ENCODE measurements at places on chromosomes 4 and X.

- no peak for DNase-seq
These were observed 2.2 kb downstream of the WFS1 start for GRCh38 chr4:6271701-6272465.

DNA sequence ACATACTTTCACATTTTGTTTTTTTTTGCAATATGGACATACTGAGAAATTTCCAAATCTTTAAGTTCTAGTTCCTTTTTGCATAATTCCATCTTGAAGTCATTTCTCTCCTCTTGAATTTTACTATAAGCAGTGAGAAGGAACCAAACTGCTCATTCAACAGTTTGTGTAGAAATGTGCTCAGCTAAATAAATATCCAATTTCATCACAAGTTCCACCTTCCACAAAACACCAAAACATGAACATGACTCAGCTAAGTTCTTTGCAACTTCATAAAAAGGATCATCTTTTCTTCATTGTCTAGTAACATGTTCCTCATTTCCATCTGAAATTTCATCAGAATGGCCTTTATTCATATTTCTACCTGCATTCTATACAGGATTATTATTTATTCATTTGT lies 77.3 kb upstream of the FGF13 start:
- DNase-seq = no peak

DNA sequence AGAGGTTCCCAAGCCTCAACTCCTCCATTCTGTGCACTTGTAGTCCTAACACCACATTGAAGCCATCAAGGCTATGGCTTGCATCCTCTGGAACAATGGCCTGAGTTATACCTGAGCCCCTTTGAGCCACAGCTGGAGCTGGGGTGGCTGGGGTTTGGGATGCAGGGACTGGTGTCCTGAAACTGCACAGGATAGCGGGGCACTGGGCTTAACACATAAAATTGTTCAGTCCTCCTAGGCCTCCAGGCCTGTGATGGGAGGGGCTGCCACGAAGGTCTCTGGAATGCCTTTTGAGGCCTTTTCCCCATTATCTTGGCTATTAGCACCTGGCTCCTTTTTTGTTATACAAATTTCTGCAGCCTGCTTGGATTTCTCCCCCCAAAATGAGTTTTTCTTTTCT lies 35.5 kb downstream of the CFAP299 start:
- DNase-seq = no peak

GRCh38 chrX:109600237-109600651 lies 24.7 kb downstream of the KCNE5 start:
- DNase-seq = no peak

DNA sequence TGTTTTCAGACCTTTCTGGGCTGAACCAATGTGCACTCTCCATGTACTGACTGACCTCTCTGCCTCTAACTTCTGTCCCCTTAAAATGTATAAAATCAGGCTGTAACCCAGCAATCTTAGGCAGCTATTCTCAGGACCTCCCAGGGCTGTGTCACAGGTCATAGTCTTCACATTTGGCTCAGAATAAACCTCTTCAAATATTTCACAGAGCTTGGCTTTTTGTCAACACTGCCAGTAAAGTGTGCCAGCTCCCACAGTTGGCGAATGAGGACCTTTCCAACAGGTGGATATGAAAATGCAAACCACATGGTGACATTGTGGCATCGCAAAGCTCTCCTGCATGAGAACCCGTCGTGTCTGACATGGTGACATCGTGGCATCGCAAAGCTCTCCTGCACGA lies 76.4 kb downstream of the ACOX3 start:
- no peak for DNase-seq

DNA sequence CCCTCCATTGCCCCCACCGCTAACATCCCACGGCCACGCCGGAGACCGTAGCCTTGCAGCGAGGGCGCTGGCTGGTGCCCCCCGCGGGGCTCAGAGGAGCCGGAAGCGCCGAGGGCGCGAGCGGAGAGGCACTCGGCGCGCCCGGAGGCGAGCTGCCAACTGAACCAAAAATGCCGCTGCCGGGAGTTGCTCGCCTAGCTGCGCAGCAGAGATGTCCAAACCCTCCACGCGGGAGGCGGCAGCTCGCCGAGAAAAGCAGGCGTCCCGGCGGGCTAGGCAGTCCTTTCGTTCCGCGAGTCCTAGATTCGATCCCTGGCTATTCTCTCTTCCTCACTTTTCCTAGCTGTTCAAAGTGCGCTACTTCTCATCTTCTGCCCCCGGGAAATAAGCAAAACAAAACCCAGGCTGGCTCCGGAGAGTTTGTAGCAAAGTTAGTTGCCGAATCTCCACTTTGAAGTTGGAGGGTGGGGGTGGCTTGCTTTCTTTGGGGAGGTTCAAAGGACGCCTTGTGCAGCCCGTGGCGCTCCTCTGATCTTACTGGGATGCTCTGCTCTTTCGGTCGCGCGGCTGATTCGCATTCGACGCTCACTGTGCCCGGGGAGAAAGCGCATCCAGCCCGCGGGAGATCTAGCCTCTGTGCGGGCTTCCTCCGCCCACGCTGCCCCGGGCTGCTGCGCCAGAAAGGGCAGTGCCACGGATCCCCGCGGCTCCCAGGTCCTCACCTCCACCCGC lies 723 bp downstream of the NKX6-1 start:
- no peak for DNase-seq

- no peak for DNase-seq
These were observed 885.0 kb upstream of the EPHA5 start for GRCh38 chr4:66555301-66555700.

DNA sequence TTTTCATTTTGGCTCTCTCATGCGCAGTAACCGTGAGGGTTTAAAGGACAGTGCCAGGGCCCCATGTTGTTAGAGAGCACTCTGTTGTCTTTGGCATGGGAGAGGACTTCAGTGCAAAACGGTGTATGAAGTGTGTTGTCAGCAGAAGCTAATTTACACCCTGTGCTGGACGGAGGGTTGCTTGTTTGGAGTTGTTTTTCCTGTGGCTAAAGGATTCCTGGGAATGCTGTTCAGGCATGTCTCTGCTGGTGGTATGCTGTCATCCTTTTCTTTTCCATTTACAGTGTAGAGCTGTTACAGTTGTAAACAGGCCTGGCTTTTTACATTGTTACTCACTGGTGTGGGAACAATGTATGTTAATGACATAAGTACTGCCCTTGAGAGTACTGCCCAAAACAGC lies 206.3 kb downstream of the CBR4 start:
- no peak for DNase-seq

- DNase-seq = no peak
These were observed 37.7 kb downstream of the FRYL start for GRCh38 chr4:48742412-48742811.

GRCh38 chrX:75957107-75957610 lies 172.1 kb upstream of the MAGEE2 start:
- no peak for DNase-seq

DNA sequence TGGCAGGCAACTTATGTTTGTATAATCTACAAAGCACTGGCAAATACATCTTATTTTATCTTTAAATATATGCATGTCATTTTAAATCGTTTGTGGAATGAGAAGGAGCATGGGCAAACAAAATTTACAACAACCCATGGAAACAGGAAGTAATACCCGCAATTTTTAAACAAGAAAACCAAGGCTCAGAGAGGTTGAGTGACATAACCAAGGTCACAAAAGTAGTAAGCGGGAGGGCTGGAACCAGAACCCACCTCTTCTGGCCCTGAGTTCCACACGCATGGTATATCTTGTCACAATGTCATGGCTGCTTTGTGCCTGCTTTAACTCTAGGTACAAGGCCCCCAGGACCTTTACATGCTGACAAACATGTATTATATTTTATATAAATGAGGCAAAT lies 52.9 kb downstream of the SLC7A11 start:
- DNase-seq = no peak

DNA sequence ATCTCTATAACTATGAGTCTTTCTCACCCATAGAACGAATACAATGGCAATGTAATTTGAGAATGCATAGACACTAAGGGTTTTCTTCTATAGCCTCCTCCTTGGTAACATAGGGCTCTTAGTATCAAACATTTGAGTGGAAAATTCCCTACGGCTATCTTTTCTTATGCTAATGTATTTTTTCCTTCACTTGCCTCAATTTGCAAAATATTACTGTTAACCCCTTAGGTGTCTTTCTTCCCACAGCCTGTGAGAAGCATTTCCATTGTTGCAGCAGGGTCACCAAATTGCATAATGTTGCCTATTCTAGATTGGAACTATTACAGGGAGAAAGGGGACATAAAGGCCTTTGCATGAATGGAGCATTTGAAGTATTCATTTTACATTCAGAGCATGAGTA lies 140.5 kb upstream of the RAPGEF2 start:
- DNase-seq = no peak

- DNase-seq = no peak
These were observed 39.7 kb upstream of the PROM1 start for GRCh38 chr4:16123356-16124084.

DNA sequence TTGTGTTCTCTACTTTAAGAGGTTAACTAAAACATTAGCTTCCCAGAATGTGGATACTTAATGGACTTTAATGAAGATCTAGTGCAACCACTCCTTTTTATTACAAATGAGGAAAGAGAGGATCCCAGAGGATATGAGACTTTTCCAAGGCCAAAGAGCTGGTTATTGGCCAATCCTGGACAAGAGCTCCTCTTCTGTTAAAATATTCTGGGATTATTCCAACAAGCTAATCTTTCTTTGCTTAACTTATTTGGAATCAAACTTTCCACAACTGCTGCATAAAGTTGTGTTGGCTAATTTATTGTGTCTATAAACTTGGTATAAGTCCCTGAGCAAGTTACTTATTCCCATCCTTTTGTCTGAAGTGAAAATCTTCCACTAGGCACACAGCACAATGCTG lies 174.2 kb upstream of the HCCS start:
- DNase-seq = no peak

GRCh38 chr4:104429150-104429741 lies 65.4 kb downstream of the CXXC4 start:
- DNase-seq = no peak

DNA sequence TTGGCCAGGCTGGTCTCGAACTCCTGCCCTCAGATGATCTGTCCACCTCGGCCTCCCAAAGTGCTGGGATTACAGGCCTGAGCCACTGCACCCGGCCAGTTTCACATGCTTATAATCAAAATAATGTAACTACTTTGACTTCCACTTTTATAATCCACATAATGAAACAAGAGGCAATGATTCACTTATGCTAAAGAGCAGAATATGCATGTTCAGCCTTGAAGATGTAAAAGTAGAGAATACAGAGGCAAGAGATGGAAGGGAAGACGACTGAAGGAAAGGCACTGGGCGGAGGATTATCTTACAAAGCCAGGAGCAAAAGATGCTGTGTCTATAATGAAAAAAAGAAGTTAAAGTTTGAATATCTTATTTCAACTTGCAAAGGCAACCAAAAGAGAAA lies 13.3 kb upstream of the ZNF518B start:
- DNase-seq = no peak

GRCh38 chr4:20487852-20488251 lies 212.4 kb upstream of the PACRGL start:
- no peak for DNase-seq

DNA sequence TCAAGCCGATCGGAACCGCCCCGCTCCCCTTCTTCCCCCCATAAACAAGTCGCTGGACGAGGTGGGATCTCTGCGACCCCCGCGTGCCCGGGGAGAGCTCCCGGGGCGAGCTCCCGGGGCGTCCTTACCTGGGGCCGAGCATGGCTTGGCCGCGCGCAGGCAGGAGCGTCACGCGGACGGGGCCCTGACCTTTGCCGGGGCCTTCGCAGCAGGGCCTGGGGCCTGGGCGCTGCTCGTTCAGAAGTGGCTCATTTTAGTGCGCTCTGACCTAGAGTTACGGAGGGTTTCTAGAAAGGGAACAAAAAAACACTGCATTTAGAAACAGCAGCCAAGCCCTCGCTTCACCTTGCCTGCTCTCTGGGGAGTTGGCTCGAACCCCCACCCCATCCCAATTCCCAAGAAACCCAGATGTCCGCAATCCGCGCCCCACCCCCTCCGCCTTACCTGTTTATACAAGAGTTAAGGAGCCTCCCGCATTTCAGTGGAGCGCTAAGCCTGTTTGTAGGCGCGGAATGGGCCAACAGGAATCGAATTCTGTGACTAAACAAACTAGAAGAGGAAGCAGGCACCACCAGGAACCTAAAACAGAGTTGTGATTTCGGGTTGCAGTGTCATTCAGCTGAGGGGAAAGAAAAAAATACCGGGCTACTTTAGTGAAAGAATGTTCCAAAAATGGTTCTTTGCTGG lies 814 bp upstream of the RBM47 start:
- no peak for DNase-seq

- no peak for DNase-seq
These were observed 551.4 kb downstream of the IQCM start for GRCh38 chr4:149264093-149264733.

DNA sequence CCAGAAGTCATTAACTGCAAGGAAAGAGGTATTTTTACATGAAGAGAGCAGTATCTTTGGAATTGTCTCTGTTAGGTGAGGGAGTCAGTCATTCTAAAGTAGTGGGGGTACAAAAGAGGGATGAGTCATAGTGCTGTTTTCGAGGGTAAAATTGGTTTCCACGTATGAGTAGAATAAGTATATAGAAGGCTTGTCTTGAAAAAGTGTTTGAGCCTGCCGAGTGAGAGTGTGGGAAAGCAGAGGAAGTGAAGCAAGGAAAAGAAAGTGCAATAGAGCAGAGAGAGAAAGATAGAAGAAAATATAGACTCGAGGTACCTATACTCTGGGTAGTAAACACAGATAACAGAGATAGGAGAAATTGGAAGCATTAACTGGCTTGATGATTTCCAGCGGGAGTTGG lies 696.4 kb downstream of the DMD start:
- DNase-seq = no peak

DNA sequence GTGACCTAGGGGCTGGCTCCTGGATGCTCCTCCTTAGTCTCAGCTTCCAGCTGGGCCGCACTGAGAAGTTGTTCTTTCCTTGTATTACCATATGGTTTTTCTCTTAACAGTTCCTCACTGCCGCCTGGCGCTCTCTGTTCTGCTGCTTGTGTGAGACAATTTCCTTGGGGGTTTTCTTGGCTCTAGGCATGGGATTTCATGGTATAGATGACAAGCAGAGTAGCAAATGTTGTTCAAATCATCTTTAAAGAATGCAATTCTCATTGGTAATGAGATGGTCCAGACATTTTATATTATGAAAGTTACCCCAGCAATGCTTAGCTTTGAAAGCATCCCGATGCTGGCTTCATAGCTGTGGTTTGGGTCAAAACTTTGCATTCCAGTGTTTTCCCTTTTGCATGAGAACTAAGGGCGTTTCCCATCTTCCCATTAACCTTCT lies 37.6 kb downstream of the SEPTIN11 start:
- DNase-seq = no peak

DNA sequence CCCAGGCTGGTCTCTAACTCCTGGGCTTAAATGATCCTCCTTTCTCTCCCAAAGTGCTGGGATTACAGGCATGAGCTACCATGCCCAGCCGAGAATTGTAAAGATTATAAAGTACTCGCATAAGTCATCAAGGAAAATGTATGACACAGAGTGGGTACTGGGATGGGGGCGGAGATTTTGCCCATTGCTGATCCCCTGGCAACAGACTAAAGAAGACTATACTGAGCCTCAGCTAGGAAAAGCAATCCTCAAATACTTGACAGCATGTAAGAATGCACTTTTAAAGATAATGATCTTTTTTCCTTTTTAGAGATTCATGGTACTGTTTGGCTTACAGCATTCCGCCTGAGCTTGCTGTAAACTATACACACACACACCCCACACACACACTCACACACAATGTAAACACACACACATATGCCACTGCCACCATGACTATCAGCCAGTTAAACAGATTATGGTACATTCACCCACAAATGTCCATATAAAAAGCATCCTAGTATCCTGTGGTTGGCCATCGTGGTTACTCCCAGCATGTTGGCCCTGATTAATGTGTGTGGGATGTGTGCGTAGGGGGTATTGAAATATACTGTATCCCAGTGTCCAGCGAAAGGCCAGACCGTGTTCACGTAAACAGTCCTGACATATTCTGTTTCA lies 113.0 kb downstream of the AMELX start:
- no peak for DNase-seq

GRCh38 chrX:148270499-148270898 lies 229.9 kb upstream of the AFF2 start:
- no peak for DNase-seq
